ENCODE measurements at places on chromosomes 6 and 20.

DNA sequence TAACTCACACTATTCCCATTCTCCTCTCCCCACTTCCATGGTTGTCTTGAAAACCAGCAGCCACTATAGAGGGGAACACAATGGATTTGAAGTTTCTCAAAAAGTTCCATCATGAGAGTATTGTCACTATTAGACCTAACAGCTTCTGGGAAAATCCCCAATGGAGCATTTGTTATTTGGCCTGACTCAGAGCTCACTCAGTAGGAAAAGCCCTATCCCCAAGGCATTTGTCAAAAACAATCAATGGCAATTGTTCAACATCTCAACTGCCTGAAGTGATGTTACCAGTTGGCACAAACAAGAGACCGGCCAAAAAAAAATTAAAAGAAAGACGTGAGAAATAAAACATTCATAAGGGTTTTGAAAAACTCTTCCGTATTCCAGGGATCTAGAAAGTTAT lies 98.8 kb downstream of the MYLK4 start:
- no peak for DNase-seq

- no peak for DNase-seq
Measured at GRCh38 chr6:111927321-111927720, 54.1 kb upstream of the FYN start.

- no peak for DNase-seq
Measured at GRCh38 chr20:7971536-7972280, 31.4 kb upstream of the HAO1 start.

DNA sequence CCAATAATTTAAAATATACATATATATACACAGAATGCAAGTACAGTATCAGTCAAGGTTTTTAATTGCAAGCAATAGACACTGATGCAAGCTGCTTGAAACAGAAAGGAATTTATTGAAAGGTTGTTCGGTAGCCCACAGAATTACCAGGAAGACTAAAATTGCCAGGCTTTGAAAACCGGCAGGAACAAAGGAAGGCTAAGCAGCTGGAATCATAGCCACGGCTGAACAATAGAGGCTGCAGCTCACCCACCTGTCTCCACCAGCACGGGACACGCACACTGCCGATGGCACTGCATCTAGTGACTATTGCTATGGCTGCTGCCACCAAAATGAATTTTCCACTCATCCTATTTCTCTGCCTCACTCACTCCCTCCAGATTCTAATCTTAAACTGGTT lies 22.0 kb upstream of the L3MBTL3 start:
- DNase-seq = no peak

GRCh38 chr6:30922447-30922852 lies 8.4 kb downstream of the VARS2 start:
- DNase-seq = no peak

GRCh38 chr6:142935553-142936517 lies 9.1 kb downstream of the HIVEP2 start:
- DNase-seq = no peak
